Uterine smooth muscle cell (primary cell): ENCODE measurements at places on chromosomes 3 and 15. TPM values are rescaled to one million over a fixed set of nuclear protein-coding genes. Genes with fewer than 3 reads are reported as not detected.

The NCBP2 gene
- 64.4 and 67.3 TPM in 2 replicates for total RNA-seq

The IL20RB gene
- total RNA-seq = 1.8 and 3.2 TPM in 2 replicates

The NRG4 gene
- total RNA-seq = not detected in 2 replicates

The SCAANT1 gene
- not detected in 2 replicates for total RNA-seq

The DAPK2 gene
- 4.2 and 5.8 TPM in 2 replicates for total RNA-seq

The ATOSA gene
- 18.9 and 20.1 TPM in 2 replicates for total RNA-seq

The ADPGK gene
- 61.9 and 78.5 TPM in 2 replicates for total RNA-seq

The PLA2G4F gene
- 0.12 TPM in 1 of 2 replicates, not detected in the other for total RNA-seq

The TTC23 gene
- 22.0 and 24.1 TPM in 2 replicates for total RNA-seq

The LSAMP gene
- total RNA-seq = 1.00 and 2.9 TPM in 2 replicates

The GP9 gene
- not detected in 2 replicates for total RNA-seq

The SMAD6 gene
- total RNA-seq = 11.0 and 11.3 TPM in 2 replicates

The SRGAP3 gene
- 3.1 and 6.0 TPM in 2 replicates for total RNA-seq

The HHATL gene
- total RNA-seq = not detected in 2 replicates

The TRPM1 gene
- total RNA-seq = not detected in 2 replicates

The GRAMD2A gene
- total RNA-seq = 0.33 and 0.50 TPM in 2 replicates

The SCG3 gene
- total RNA-seq = not detected in 2 replicates

The THSD4 gene
- total RNA-seq = 63.7 and 146 TPM in 2 replicates

The PFKFB4 gene
- total RNA-seq = 9.2 and 14.4 TPM in 2 replicates

The TERC gene
- 597 and 759 TPM in 2 replicates for total RNA-seq

The COLQ gene
- 0.66 and 0.75 TPM in 2 replicates for total RNA-seq

The TMF1 gene
- total RNA-seq = 54.8 and 55.4 TPM in 2 replicates

The BRPF1 gene
- total RNA-seq = 17.4 and 19.8 TPM in 2 replicates

The EXD1 gene
- total RNA-seq = 0.11 TPM in 1 of 2 replicates, not detected in the other

The CGNL1 gene
- 0.66 and 1.5 TPM in 2 replicates for total RNA-seq

The IMPG2 gene
- 0.25 and 0.44 TPM in 2 replicates for total RNA-seq

The KNL1 gene
- 11.1 and 43.8 TPM in 2 replicates for total RNA-seq

The MUC20 gene
- 0.12 and 0.22 TPM in 2 replicates for total RNA-seq

The SYNPR gene
- total RNA-seq = not detected in 2 replicates

The ETV5 gene
- total RNA-seq = 58.0 and 59.5 TPM in 2 replicates

The POLQ gene
- total RNA-seq = 6.5 and 18.6 TPM in 2 replicates

The PSTPIP1 gene
- 0.11 TPM in 1 of 2 replicates, not detected in the other for total RNA-seq

The ACKR4 gene
- 1.5 and 2.1 TPM in 2 replicates for total RNA-seq

The BFSP2 gene
- total RNA-seq = not detected in 2 replicates

The FSTL1 gene
- 588 and 921 TPM in 2 replicates for total RNA-seq

The SLC28A1 gene
- under 0.01 and 0.12 TPM in 2 replicates for total RNA-seq

The KAT2B gene
- 7.1 and 10.0 TPM in 2 replicates for total RNA-seq

The SIDT1 gene
- total RNA-seq = not detected in 2 replicates

The HRH1 gene
- 6.6 and 11.4 TPM in 2 replicates for total RNA-seq

The TEX55 gene
- total RNA-seq = not detected in 2 replicates

The PDE12 gene
- total RNA-seq = 17.4 and 24.0 TPM in 2 replicates

The IL5RA gene
- total RNA-seq = not detected in 2 replicates

The PAQR9 gene
- under 0.01 TPM in 1 of 2 replicates, not detected in the other for total RNA-seq

The GOLGA6L24 gene
- not detected in 2 replicates for total RNA-seq

The ROBO2 gene
- 0.37 and 0.55 TPM in 2 replicates for total RNA-seq

The MKRN2 gene
- total RNA-seq = 44.6 and 48.4 TPM in 2 replicates

The SLC22A13 gene
- total RNA-seq = 0.22 and 0.25 TPM in 2 replicates

The PARP9 gene
- 23.0 and 23.7 TPM in 2 replicates for total RNA-seq

The SLCO2A1 gene
- under 0.01 TPM in 1 of 2 replicates, not detected in the other for total RNA-seq

The SNURF gene
- 3.8 and 7.9 TPM in 2 replicates for total RNA-seq

The TRH gene
- not detected in 2 replicates for total RNA-seq

The PLSCR5 gene
- not detected in 2 replicates for total RNA-seq

The NCK1 gene
- 52.0 and 69.9 TPM in 2 replicates for total RNA-seq

The GALNT15 gene
- 3.4 and 4.6 TPM in 2 replicates for total RNA-seq

The FBLN2 gene
- 18.0 and 113 TPM in 2 replicates for total RNA-seq

The TGM4 gene
- total RNA-seq = not detected in 2 replicates

The CRABP1 gene
- not detected in 2 replicates for total RNA-seq

The GOLGA8M gene
- 0.44 and 2.5 TPM in 2 replicates for total RNA-seq
